Cerebellar nuclear complex (tissue), 1 donor: ENCODE measurements at places on chromosomes 12 and 14.

DNA sequence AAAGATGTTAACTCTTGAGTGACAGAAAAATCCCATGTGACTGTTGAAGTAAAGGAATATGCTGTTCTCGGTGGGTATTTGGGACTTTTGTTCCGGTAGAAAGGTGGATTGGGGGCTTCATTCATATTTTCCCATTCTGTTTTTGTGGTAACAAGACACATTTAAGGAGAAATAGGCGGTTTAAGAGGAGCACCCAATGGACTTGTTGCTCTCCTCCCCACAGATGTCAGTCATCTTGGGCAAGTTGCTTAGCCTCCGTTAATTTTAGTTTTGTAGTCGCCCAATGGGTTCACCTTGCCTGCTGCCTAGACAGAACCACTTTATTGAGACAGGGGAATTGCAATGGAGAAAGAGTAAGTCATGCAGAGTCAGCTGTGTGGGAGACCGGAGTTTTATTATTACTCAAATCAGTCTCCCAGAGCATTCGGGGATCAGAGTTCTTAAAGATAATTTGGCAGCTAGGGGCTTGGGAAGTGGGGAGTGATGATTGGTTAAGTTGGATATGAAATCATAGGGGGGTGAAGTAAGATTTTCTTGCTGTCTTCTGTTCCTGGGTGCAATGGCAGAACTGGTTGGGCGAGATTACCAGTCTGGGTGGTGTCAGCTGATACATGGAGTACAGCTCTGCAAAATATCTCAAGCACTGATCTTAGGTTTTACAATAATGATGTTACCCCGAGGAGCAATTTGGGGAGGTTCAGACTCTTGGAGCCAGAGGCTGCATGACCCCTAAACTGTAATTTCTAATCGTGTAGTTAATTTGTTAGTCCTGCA, 50.3 kb downstream of the SLC38A1 start:
- DNase-seq = no peak

DNA sequence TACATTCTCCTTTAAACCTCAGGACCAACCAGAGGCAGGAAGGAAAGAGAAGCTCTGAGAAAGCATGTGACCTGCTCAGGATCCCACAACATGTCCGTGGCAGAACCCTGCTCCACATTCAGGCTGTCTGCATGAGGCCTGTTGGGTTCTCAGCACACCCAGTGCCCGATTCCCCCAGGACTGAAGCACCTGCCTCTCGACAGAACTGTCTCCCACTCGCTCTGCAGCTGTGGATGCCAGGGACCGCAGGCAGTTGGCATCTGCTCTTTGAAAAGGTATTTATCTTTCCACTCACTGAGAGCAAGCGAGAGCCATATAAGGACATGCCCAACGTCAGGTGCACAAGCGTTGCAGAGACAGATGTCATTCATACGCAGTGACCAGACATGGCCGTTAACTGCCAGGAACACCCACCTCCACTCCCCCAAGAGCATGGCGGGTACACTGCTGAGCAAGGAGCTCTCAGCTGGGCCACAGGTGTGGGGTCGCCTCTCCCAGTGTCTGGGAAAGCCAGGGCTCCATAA, 18.9 kb downstream of the PITPNM2 start:
- no peak for DNase-seq

DNA sequence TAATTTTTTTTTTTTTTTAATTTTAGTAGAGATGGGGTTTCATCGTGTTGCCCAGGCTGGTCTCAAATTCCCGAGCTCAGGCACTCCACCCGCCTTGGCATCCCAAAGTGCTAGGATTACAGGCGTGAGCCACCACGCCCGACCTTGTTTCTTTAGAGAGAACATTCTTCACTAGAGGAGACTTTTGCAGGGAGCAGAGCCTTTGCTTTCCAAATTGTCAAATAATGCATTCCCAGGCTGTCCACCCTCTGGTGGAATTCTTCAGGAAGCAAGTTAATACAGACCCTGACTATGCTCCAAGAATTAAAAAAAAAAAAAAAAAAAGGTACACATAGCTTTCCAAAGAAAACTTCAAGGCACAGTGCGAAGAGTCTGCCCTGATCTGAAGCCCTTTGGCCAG, 6.8 kb downstream of the ALDH1L2 start:
- DNase-seq = no peak

DNA sequence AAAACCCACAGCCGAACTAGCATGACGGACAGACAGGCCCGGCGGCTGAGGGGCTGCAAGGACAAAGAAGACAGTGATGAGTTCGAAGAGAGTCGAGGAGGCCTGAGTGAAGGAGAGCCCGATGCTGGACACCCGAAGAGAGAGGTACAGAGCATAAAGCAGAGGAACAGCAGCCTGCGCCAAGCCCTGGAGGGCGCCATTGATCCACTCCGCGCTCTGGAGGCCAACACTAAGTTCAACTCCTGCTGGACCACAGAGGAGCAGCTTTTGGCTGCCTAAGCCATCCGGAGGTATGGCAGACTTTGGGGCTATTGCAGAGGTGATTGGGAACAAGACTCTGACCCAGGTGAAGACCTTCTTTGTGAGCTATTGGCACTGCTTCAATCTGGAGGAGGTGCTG, 7.8 kb upstream of the PLXNC1 start:
- no peak for DNase-seq

- peak; percentile 10 for DNase-seq
Measured at GRCh38 chr12:20520532-20520931, 152.2 kb downstream of the PDE3A start.

GRCh38 chr14:69312608-69313007, 52.6 kb downstream of the GALNT16 start:
- peak; percentile 28 for DNase-seq

- no peak for DNase-seq
Measured at GRCh38 chr14:100076133-100076532, 10.9 kb downstream of the EVL start.

DNA sequence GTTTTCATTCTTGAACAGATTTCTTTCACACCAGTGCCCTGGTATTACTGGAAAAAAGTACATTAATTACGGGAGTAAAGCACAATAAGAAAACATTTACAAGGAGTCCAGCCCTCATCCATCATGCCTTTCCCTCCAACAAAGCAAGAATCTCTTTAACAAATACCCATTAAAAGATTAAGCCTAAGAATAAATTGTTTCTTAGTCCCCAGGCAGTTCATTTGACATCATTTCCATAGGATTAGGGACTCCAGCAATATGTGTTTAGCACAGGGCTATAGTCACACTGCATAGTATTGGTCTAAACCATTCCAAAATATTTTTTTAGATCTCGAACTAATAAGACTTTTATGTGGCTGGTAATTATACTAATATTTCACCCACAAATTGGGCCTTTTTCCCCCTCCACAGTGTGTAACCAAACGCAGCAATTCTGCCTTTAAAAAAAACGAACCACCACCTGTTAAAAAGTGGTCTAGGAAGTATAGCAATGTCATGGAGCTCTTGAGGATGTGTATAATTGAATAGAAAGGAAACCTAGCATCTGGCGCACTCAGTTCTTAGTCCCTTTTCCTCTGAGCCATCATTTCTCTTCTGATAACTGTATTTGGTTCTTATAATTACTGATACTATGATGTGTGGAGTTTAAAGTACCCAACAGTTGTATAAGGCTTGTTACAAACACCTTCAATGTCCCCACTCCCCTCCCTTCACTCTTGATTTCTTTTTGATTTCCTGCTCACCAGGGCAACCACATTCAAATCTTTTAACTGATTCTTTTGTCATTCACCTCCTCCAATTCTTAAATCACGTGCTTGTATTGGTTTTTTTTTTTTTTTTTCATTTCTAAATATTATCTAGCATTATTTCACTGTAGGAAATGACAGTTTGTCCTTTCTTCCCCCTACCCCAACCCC, 138.7 kb downstream of the ETV6 start:
- DNase-seq = no peak

- DNase-seq = no peak
Measured at GRCh38 chr14:80425686-80426085, 214.4 kb upstream of the DIO2 start.

GRCh38 chr12:58489394-58489793, 430.9 kb downstream of the LRIG3 start:
- DNase-seq = no peak

DNA sequence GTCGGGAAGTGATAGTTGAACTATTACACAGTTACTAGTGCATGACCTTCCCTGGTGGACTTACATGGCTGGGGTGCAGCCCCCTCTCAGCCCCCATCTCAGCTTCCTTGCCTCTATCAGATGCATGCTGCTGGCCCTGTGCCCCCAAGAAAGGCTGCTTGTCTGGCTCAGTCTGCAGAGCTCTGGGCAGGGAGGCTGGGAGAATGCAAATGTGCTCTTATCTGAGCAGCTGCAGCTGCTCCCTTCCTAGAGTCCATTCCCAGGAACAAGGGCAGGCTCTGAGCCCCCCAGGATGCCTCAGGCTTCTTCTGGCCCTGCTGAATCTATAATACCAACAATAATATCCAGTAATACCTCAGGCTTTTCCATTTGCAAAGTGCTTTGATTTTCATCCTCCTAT, 218.1 kb upstream of the SRRM4 start:
- no peak for DNase-seq

DNA sequence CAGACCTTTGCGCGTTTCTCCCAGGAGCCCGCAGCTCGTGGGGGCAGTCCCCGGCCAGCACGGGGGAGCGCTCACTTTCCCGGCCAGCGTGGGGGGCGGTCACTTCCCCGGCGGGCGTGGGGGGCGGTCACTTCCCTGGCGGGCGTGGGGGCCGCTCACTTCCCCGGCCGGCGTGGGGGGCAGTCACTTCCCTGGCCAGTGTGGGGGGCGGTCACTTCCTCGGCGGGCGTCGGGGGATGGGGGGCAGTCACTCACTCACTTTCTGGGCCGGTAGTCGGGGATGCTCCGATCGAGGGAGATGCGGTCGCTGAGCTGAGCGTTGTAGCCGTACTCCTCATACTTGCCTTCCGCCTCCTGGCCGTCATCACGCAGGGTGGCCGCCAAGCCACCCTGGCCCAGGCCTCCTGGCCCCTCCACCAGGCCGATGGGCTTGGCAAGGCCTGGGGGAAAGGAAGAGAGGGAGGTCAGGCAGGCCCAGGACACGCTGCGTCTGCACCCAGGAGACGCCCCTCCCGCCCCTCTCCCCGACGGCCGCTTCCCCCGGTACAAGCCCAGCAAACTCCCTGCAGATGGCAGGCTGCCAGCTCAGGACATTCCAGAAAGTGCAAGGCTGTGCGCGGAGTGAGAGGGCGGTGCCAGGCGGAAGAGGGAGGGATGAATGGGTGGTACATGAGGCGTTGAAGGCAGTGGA, 43.3 kb downstream of the GALNT9 start:
- DNase-seq = no peak

DNA sequence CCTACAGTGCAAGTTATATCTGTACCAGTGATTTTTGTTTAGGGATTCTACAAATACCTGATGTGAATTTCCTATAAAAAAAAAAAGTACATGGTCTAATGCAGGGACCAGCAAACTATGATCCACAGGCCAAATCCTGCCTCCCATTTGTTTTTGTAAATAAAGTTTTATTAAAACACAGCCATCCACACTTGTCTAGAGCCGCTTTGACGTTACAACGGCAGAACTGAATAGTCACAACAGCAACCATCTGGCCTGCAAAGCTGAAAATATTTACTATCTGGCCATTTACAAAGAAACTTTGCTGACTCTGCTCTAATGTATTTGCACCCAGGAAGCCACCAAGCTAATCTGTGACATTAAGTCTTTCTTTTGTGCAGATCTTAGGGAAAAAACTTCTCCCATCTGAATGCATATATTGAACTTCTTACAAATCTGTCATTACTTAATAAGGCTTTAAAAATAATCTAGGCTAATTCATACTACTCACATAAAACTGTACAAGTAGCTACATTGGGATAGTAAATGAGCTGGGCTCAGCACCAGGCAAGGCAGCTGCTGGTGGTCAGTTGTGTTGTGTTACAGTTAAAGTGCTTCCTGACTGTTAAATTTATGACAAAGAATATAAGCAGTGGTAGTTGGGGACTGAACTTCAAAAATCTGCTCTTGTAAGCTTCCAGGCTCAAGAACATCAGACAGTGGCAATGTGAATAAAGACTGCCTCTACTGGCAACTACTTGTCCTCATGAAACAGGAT, 303.3 kb downstream of the MED13L start:
- no peak for DNase-seq

DNA sequence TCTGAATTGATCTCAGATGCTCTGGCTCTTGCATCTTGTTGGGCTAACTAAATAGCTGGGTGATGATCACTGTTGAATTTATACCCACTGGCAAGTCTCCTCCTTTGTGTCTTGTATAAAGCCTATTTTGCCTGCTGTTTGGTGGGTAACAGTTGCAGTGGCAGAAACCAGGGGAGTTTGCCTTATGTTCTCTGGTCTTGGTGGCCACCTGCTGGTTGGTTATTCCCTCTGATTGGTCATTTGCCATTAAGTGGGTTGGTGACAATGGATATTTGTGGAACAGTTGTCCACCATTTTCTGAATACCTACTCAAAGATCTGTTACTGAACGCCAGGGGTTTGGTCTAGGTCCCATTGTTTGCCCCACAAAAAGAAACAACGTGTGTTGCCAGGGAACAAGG, 52.1 kb downstream of the AVPR1A start:
- no peak for DNase-seq

DNA sequence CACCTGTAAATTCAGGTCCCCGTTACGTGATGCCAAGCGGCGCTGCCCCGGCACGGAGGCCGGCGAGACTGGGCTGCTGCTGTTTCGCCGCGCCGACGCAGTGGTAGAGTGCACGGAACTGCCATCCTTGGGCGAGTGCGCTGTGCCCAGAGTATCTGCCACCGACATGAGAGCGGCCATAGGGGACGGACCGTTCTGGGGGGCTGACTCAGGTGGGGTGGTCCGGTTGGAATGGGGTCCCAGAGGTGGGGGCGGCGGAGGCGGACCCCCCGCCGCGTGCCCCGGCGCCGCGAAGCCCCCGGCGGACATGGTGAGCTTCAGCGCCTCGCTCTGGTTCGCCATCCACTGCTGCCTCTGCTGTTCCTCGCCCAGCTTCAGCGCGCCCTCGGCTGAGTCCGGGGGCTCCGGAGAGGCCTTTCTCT, 2.8 kb downstream of the IRF2BPL start:
- no peak for DNase-seq

- DNase-seq = peak; percentile 32
Measured at GRCh38 chr12:113245695-113246477, 24.6 kb downstream of the TPCN1 start.

DNA sequence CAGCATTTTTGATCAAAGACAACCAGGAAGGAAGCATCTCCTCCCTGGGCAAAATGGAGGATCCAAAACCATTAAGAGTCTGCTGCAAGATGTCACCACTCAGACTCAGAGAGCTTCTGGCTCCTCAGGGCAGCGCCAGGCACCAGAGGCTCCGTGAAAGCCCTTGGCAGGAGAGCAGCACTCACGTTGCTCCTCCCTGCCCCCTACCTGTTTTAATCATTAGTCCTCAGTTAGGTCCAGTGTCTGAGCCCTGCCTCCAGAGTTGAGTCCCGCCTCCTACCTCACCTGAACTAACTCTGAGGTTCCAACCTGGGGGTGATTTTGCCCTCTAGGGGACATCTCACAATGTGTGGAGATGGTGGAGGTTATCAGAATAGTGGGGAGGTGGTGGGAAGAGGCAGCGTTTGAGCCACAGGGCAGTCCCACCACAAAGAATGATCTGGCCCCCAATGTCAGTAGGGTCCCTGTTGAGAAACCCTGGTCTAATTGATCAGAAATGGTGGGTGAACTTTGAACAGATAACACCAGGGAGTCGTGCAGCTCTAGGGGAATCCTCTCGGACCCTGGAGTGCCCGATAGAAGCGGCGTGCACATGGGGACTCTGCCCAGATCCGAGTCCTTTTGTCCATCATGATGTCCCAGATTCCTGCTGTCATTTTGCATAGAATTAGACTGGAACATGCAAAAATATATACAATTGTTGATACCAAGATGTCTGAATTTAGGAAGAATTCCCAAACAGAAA, 156.7 kb upstream of the DIO3 start:
- DNase-seq = no peak

- no peak for DNase-seq
Measured at GRCh38 chr12:123879101-123879500, 93.5 kb downstream of the CCDC92 start.
